ENCODE measurements at places on chromosomes 7 and 10.

DNA sequence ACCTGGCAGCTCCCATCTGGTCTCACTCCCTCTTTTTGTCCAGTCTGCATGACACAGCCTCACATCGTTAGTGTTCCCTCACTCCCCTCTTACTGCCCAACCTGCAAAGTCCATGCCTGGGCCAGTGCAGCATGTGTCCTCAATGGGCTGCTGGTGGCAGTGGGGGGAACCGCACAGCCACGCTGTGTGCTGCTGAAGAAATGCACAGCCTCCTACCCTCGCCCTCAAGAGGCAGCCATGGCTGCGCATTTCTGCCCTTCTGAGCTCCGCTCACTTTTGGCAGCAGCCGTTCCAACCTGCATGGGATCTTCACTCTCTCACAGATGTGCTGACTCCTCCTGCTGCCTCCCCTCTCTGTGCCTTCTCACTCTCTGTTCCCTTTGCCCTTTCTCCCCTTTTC is 103.4 kb downstream of the EGFR start:
- DNase-seq = no peak

DNA sequence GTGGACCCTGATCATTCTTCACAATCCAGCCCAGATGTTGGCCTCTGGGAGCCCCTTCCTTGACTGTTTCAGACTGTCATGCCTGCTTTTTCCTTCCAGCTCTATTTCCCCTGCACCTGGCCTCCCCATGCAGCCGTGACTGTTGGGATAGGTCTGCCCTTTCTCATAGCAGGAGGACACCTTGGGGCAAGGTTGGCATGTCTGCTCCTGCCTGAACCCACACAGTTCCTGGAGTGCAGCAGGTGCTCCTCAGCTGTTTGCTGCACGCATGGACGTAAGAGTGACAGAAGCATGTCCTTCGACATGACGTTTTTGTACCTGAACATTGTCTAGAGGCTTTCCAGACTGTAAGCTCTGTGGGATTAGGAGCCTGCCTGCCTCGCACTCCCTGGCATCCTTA is 24.0 kb downstream of the POR start:
- peak; percentile 27 for DNase-seq

DNA sequence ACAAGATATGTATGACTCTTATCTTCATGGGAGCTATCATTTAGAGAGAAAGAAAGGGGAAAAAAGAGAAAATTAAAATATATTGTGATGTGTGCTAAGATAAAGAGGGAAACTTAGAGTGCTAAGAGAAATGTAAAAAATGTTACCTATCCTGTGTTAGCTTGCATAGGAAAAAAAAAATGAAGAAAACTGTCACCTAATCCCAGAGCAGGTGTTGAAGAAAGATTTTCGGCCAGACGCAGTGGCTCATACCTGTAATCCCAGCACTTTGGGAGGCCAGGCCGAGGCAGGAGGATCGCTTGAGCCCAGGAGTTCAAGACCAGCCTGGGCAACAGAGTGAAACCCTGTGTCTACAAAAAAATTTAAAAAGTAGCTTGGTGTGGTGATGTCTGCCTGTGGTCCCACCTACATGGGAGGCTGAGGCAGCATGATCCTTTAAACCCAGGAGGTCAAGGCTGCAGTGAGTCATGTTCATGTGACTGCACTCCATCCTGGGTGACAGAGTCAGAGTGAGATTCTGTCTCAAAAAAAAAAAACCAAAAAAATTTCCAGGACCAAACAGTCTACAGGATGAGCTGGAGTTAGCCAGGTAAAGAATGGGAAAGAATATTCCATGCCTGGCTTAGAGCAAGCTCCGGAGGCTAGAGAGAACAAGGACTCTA is 2.4 kb upstream of the MKLN1 start:
- DNase-seq = no peak

DNA sequence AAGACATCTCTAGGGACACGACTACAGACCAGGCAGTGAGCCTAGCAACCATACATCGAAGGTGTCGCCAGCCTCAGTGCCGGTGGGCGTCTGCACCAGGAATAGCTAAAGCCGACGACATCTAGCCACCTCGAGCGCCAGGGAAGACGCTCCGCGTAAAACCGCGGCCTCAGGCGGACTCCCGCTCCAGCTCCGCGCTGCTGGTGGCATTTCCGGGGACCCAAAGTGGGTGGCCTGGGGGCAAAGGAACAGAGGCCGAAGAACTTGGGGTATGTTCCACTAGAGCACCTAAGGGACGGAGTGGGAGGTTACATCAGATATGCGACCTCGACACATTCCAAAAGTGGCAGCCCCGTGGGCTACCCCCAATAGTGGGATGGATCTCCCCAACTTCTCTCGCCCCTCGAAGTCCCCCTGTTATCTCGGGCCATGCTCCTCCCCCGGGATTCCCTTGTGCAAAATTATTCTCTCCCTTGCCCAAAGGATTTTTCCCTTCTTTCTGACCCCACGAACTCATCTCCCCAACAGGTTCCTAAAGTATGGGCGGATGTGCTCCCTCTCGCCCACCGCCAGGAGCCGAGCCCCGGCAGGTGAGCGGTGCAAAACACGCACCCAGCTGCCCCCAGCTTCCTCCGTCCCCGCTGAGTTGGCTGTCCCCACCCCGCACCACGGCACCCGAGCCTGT is 1.2 kb downstream of the KCNMA1 start:
- no peak for DNase-seq

DNA sequence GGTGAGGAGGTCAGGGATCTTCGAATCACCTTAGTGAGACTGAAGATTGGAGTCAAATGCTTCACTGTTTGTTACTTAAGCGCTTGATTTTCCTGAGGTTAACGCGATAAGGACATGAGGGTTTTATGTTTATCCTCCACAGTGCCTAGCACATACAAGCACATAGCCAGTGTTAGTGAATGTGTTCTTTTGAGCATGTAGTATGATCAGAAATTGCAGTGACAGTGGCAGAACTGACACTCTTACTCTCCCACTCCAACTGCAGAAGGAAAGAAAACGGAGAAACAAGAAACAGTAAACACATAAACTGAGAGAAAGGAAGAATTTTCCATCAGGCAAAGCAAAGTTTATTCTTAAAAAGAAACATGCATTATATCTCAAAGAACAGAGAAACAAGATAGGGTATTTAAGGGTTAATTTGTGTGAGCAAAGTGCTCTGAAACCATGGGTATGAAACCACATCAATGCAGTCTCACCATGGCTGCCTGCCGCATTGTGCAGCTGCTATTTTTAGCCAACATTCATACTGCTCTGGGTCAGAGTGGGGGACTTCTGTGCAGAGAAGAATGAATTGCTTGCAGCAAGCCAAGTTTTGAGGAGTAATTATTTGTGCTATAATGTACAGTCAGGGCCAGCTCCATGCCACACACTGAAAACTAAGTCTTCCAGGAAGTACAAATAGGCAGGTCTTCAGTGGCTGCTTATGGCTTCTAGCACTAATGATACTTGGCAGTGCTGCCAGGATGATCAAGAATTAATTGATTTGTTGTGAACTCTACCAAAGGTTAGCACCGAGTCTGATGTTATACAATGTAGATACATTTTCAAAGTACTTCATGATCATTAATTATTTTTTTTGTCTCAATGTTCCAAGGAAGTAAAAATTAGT is 152.0 kb downstream of the MACC1 start:
- DNase-seq = no peak

- DNase-seq = no peak
These were observed 286.0 kb downstream of the RNLS start for GRCh38 chr10:88297103-88297502.

- no peak for DNase-seq
These were observed 7.2 kb upstream of the ACTR3B start for GRCh38 chr7:152752200-152752912.

Measured in COR-L47 (cell line).